ENCODE measurements at places on chromosomes 3 and 15. TPM values are rescaled to one million over a fixed set of nuclear protein-coding genes. Genes with fewer than 3 reads are reported as not detected.
A peak's percentile ranks its signal among the peaks of the same experiment; 100 is the strongest.

- DNase-seq = peak; percentile 84
- H3K4me3 ChIP-seq = peak within 1 kb of the TSS; percentile 95
- H3K36me3 ChIP-seq = peaks cover 10% of the 10 kb centered on the region
- H3K27me3 ChIP-seq = no peaks in the 10 kb centered on the region
- peak within 1 kb of the TSS; percentile 59 for H3K27ac ChIP-seq
- peaks cover 15% of the 10 kb centered on the region for H3K4me1 ChIP-seq
These were observed at the start of gene CYFIP1 for GRCh38 chr15:22980189-22981050. TSS of gene CYFIP1 (minus strand) at chr15:22980368. CDS start at chr15:22947285, 33,083 bp downstream.

GRCh38 chr3:42747581-42747980 is 25.5 kb downstream of the CCDC13 start:
- no peak overlapping the region for H3K4me3 ChIP-seq
- no peaks in the 10 kb centered on the region for H3K36me3 ChIP-seq
- H3K4me1 ChIP-seq = peaks cover 10% of the 10 kb centered on the region
- DNase-seq = no peak
- no peaks in the 10 kb centered on the region for H3K27me3 ChIP-seq

DNA sequence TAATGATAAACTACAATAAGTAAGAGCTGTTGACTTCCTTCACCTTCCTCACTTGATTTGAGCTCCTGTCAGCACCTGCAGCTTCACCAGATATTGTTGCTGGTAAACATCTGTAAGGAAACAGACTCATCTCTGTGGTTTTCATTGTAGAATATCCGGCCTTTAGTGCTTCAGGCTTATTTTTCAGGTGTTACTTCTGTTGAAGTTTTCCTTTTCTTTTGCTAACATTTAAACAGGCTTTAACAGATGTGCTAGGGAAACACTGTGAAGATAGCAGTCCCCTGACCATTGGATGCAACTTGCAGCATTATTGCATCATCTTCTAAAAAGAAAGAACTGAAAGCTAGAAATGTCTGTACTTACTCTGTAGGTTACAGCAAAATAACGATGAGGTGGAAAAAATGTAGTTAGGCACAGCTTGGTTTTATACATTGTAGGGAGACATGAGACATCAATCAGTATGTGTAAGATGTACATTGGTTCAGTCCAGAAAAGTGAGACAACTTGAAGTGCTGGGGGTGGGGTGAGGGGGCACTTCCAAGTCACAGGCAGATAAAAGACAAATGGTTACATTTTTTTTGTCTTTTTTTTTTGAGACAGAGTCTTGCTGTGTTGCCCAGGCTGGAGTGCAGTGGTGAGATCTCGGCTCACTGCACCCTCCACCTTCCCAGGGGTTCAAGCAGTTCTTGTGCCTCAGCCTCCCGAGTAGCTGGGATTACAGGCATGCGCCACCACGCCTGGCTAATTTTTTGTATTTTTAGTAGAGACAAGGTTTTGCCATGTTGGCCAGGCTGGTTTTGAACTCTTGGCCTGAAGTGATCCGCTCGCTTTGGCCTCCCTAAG is 10.2 kb downstream of the EDEM1 start:
- no peaks in the 10 kb centered on the region for H3K27me3 ChIP-seq
- H3K4me1 ChIP-seq = peaks cover 10% of the 10 kb centered on the region
- DNase-seq = no peak
- H3K36me3 ChIP-seq = peaks cover 28% of the 10 kb centered on the region
- no peak overlapping the region for H3K27ac ChIP-seq

- no peak overlapping the region for H3K4me3 ChIP-seq
- H3K36me3 ChIP-seq = no peaks in the 10 kb centered on the region
These were observed 268.4 kb upstream of the ROPN1 start for GRCh38 chr3:124260206-124260915.

DNA sequence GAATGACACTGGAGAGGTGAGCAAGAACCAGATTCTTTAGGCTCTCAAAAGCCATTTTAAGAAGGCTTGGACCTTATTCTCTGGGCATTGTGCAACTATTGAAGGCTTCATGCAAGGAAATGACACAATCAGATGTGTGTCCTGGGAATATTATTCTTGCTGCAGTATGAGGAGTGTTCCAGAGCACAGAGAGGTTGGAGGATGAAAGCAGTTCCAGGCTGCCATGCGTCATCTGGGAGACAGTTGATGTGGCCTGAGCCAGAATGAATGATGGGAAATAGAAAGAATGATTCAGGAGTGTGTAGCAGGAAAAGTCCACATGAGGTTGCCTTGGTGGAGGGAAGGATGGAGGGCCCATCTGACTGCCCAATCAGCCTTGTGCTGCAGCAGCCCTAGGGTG is 123.1 kb downstream of the CHCHD6 start:
- no peaks in the 10 kb centered on the region for H3K27me3 ChIP-seq
- no peaks in the 10 kb centered on the region for H3K4me1 ChIP-seq
- H3K36me3 ChIP-seq = no peaks in the 10 kb centered on the region
- H3K4me3 ChIP-seq = no peak overlapping the region
- no peak overlapping the region for H3K27ac ChIP-seq

GRCh38 chr3:183513046-183513706 is 42.3 kb downstream of the KLHL6 start:
- H3K4me3 ChIP-seq = no peak overlapping the region
- no peaks in the 10 kb centered on the region for H3K36me3 ChIP-seq
- H3K27ac ChIP-seq = no peak overlapping the region
- DNase-seq = no peak
- H3K27me3 ChIP-seq = no peaks in the 10 kb centered on the region
- H3K4me1 ChIP-seq = no peaks in the 10 kb centered on the region

DNA sequence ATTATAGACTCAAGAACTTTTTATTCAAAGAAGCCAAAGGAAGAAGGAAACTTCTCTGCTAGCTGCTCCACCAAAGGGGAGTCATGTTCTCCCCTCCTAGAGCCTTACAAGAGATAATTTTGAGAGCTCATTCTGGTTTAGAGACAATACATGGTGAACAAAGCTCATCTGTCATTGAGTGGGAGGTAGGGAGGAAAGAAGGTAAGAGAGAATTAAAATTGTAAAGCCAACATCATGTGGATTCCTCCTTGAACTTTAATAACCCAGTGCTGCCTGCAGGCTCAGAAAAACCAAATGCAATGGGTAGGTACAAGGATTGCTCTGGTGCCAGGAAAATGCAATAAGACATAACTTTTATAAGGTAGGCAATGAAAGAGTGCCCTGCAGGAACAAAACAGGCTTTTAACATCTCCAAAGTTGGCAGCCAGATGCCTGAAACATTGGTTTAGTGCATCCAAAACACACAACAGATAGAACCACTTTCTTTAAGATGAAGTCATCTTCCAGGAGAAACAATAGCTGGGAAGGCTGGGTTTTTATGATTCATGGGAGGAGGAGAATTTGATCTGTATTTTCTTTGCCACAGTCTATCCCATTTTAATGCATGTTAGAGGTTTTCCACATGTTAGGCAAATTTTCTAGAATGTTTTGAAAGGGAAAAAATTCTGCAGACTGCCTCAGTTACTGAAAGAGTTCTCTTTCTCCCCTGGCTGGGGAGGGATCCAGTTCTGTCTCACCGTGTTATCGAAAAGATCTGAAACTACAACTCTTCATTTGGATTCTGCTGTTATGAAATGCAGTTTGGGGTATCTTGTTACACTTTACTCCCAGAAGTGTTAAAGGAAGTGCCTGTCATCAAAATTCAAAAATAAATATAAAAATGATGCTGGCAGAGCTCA is 11.3 kb upstream of the ARHGEF3 start:
- no peaks in the 10 kb centered on the region for H3K36me3 ChIP-seq
- no peaks in the 10 kb centered on the region for H3K4me1 ChIP-seq

The IL12A gene
- 0.09 TPM for total RNA-seq

GRCh38 chr3:194424373-194424772 is 25.3 kb upstream of the GP5 start:
- H3K4me3 ChIP-seq = no peak overlapping the region
- H3K27me3 ChIP-seq = no peaks in the 10 kb centered on the region
- DNase-seq = no peak
- no peak overlapping the region for H3K27ac ChIP-seq

The SLC2A2 gene
- not detected for total RNA-seq

The GASK1A gene
- total RNA-seq = not detected
